ENCODE measurements at places on chromosomes 6 and 20. TPM values are rescaled to one million over a fixed set of nuclear protein-coding genes. Genes with fewer than 3 reads are reported as not detected.

The KIF13A gene
- total RNA-seq, result 0.46 TPM

The CDSN gene
- not detected for total RNA-seq

DNA sequence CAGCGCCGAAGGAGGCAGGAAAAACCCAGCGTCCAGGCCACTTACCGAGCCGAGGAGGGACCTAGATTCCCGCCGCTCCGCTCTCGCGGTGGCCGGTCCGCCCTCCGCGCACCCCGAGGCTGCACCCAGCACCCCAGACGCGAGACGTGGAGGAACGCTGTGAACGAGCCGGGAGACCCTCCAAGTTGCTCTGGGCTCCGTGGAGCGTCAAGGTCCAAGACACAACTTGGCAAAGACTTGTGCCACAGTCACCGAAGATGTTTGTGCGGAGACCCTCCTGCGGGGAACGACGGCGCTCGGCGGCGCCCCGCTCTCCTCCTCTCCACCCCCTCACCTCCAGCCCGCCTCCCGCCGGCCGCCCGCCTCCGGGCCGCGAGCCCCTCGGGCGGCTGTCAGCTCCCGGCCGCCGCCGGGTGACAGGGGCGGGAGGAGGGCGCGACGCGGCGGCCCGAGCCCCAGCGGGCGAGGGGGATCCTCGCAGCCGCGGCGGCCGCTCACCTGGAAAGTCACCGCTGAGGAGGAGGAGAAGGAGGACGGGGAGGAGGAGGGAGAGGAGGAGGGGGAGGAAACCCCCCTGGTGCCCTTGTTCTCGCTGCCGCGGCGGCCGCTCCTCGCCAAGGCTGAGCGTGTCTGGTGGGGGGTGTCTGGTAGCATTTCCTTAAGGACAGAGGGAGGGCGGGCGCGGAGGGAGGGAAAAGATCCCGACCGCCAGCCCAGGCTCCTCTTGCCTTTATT, 637 bp upstream of the HIVEP2 start:
- peak overlapping the region; percentile 95 for H3K4me3 ChIP-seq
- H3K36me3 ChIP-seq, result peaks cover 3% of the 10 kb centered on the region
- peak; percentile 69 for DNase-seq

DNA sequence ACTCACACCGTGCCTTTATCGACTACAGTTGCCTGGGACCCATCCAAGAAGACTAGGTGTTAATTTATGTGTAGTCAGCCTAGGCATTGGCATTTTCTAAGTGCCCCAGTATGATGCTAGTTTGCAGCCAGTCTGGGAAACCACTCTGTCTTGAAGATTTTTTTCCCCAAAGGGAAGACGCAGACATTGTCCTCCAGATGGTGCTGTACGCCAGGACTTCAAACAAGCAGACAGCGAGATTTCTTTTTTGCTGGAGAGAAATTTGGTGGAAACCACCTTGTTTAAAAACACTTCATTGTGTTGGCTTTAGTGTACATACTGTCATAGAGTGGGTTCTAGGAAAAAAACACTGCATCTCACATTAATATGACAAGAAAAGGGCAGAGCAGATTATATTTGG, 30.0 kb downstream of the ALDH5A1 start:
- no peaks in the 10 kb centered on the region for H3K36me3 ChIP-seq
- no peak overlapping the region for H3K4me3 ChIP-seq
- no peaks in the 10 kb centered on the region for H3K27me3 ChIP-seq
- peak; percentile 24 for DNase-seq
- H3K27ac ChIP-seq, result no peak overlapping the region

GRCh38 chr6:26249957-26250697, 114.9 kb upstream of the BTN3A2 start:
- H3K27me3 ChIP-seq, result no peaks in the 10 kb centered on the region
- H3K36me3 ChIP-seq, result peaks cover 6% of the 10 kb centered on the region
- H3K27ac ChIP-seq, result peak overlapping the region; percentile 99
- H3K4me1 ChIP-seq, result peaks cover 61% of the 10 kb centered on the region
- peak; percentile 77 for DNase-seq
- peak overlapping the region; percentile 81 for H3K4me3 ChIP-seq

Data from activated T-cell treated with anti-CD3 and anti-CD28 coated beads, Interleukin-2, amount 50 U/mL, for 72 hours (primary cell).